B cell (primary cell): ENCODE measurements at places on chromosomes 11 and 22. TPM values are rescaled to one million over a fixed set of nuclear protein-coding genes. Genes with fewer than 3 reads are reported as not detected.

DNA sequence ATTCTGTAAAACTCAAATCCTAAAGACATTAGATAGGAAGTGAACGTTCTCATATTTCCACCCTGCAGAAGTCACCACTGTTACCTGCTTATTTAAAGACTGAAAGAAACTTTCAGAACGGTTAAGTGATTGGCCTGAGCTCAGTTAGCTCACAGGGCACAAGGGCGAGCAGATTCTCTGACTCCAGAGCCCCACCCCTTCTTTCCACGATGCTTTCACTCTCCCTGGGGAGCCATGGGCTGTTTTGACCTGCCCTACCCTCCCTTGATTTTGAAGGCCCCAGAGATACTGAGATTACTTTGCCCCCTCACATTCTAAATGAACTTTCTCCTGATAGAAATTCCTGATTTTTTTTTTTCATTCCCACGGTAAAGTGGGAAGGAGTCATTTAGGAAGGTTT lies 33.9 kb downstream of the ARHGAP1 start:
- no peak for DNase-seq

- no peak for DNase-seq
Observed at GRCh38 chr11:12200991-12201985, 90.9 kb downstream of the MICAL2 start.

DNA sequence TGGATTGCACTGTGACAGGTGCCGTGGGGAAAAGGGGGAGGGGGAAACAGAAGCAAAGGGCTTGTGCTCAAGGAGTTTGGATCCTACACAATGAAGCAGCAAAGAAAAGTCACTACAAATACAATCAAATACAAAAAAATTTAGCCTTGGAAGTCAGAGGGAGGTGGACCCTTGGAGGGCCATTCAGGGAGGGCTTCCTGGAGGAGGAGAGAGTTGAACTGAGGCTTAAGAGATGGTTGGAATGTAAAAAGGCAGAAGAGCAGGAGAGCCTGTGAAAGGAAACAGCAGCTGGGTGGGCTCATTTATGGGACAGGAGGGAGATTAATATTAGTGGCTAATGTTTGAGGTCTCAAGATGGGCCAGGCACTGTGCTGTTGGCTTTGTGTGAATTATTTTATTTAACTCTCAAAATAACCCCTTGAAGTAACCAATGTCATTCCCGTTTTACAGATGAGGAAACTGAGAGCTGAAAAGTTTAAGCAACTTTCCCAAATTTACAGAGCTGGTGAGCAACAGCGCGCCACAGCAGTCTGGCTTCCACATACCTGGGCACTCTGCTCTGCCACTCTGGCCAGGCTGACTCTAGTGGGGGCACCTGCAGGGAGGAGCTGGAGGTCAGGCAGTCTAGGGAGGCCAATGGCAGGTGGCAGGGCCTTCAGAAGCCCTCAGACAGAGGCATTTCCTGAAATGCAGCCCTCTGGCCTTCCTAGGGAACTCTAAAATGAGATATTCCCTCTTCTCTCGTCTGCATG lies 2.7 kb upstream of the CHST1 start:
- no peak for DNase-seq

The CTSF gene
- total RNA-seq, result 20.9 and 24.0 TPM in 2 replicates

- no peak for DNase-seq
Observed at GRCh38 chr11:117733316-117733715, 63.7 kb downstream of the DSCAML1 start.

The ANKK1 gene
- total RNA-seq, result 0.89 and 1.1 TPM in 2 replicates

- no peak for DNase-seq
Observed at GRCh38 chr11:37504060-37504611, 906.1 kb upstream of the RAG2 start.

The PKP3 gene
- 0.39 TPM in 1 of 2 replicates, not detected in the other for total RNA-seq

The APOBEC3C gene
- 99.1 and 107 TPM in 2 replicates for total RNA-seq

DNA sequence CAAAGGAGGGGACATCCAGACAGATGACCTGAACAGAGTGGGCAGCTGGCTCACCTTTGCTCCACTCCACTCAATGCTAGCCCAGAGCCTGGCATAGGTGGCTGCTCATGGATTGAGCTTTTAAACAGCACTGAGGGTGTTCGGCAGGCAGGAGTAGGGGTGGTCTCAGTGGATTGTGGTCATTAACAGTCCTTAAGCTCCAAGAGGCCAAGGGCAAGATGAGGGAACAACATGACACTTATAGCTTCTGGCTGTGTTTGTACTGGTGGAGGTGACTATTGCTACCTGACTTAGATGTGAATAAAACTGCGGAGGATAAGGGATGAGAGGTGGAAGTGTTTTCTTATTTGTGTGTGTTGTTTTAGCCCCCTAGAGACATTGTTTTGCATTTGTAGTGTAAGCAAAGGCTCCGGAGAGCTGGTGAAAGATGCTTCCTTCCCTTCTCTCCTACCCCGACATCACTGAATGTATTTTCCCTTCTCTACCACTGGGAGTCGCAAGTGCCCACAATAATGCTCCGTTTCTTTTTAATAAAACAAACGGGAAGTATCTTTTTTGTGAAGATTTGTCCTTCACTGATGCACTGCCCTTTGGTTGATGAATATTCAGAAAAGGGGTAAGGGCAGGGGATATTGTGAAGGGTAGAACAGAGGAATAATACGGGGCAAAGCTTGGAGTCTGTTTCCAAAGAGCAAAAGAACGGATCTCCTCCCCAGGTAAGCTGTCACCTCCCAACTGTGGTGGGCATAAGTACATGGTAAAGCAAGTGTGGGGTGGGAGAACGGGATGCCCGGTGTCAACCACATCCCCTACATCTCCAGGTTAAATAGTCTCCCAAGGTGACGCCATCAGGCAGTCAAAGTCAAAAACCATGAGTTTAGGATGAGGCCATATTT lies 27.5 kb upstream of the MTNR1B start:
- peak; percentile 29 for DNase-seq

The FOLR3 gene
- not detected in 2 replicates for total RNA-seq

- no peak for DNase-seq
Observed at GRCh38 chr11:2400762-2401435, 349 bp downstream of the TSSC4 start.

The NPAS4 gene
- not detected in 2 replicates for total RNA-seq

GRCh38 chr11:59216641-59217564 lies 4.2 kb upstream of the MPEG1 start:
- DNase-seq, result peak; percentile 95

DNA sequence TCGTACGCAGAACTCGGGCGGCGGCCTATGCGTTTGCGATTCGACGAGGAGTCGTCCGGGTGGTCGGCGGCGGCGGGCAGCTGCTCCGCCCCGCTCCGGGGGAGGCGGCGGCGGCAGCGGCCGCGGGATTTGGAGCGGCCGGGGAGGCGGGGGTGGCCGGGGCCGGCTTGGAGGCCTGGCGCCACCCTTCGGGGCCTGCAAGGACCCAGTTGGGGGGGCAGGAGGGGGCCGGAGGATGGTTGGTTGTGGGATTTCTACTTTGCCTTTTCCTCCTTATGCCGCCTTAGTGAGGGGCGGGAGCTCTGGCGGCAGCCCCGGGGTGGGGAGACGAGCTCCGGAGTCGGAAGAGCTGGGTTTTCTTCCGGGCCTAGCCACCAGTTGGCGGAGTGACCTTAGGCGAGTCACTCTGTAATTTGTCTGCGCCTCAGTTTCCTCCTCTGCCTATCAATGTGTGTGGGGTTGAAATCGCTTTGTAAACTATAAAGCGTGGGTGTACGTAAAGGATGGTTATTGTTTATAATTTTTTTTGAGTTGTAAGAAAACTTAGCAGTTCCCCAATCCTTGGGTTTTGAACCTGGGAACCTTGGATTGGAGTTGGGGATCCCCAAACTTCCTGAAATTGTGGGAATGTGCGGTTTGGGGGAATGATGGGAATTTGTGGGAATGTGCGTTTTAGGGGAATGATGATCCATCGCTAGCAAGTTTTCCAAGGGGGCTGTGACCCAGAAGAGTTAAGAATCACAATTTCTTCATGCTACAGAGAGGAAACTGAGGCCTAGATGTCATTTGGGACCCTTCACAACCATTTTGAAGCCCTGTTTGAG lies 679 bp downstream of the TUG1 start:
- peak; percentile 18 for DNase-seq

- peak; percentile 87 for DNase-seq
Observed at GRCh38 chr11:67732045-67732787, 57.8 kb upstream of the ALDH3B2 start.
